ENCODE measurements at places on chromosomes 1 and 21.
A peak's percentile ranks its signal among the peaks of the same experiment; 100 is the strongest.

- peak; percentile 74 for DNase-seq
Observed at GRCh38 chr1:38454236-38454635, 405.3 kb downstream of the RRAGC start.

DNA sequence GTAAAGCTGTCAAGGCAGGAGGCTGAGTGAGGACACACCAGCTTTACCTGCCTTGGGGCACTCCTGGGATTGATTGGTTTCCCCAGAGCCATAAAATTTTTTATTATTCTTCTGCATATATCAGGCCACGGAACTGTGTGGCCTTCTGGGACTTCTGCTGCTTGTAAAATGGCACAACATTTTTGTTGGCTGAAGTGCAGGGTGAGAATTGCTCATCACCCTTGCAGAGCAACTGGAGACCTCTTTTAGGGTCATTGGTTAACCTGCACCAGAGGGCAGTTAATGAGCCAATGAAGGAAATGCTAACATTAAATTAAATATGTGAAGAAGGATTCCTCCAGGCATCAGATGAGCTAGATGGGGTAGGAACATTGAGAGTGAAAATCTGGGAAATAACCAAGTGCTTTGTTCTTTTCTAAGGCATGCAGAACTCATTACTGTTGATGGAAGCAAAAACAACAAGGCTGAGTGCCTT is 87.7 kb downstream of the LTN1 start:
- no peak for DNase-seq

GRCh38 chr1:172960019-172960418 is 90.7 kb downstream of the TNFSF18 start:
- DNase-seq: no peak

DNA sequence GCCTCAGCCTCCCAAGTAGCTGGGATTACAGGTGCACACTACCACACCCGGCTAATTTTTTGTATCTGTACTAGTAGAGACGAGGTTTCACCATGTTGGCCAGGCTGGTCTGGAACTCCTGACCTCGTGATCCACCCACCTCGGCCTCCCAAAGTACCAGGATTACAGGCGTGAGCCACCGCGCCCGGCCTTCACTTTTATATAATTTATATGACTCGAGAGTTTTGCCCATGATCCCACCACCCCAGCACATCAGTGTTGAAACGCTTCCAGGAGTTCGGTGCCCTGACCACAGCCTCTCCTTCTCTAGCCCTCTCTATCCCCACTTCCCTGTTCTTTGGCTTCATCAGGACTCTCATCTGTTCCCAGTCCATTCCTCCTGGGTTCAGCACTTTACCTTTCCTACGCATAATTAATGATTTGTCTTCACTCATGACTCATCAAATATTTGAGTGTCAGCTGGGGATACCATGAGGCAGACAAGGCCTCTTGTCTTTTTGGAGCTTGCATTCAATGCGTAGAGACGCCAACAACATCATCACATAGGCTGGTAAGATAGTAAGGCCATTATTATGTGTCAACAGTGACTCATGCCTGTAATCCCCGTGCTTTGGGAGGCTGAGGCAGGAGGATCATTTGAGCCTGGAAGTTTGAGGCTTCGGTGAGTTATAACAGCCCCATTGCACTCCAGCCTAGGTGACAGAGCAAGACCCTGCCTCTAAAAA is 1.4 kb downstream of the PMF1 start:
- DNase-seq: peak; percentile 47

DNA sequence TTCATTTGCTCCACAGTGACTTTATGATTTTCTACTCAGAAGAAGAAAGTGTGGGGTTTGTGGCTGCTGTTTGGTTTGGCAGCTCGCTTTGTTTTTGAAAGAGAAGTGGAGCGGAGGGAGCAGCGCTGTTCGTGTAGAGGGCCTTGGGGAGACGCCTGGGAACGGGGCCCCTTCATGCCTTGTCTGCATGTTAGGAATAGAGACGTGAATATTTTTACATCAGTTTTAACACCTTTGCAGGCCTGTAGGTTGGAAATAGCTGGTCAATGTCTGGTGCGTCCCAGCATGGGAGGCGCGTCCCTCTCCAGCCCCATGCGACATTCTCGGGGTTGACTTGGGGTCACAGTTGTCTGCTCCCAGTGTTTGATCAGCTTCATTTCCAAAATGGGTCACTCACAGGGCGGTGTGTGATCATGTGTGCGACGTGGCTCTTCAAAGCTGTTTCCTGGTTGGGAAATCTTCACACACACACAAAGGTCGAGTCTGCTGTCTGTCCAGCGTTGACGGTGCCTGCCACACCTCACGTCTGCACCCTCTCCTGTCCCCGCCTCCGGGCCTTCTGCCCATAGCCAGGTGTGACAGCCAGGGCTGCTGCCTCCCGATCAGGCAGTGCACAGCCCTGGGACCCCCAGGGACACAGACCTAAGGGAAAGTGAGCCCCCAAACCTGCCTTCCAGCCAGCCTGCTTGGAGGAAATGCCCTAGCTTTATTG is 149.2 kb downstream of the PSMG1 start:
- no peak for DNase-seq

- DNase-seq: peak; percentile 89
Observed at GRCh38 chr21:46661211-46661625, 25.7 kb downstream of the PRMT2 start.

GRCh38 chr1:230153641-230154296 is 86.7 kb downstream of the GALNT2 start:
- no peak for DNase-seq

GRCh38 chr1:235996048-235996785 is 68.7 kb downstream of the NID1 start:
- DNase-seq: no peak

- no peak for DNase-seq
Observed at GRCh38 chr1:239354231-239354630, 32.1 kb upstream of the CHRM3 start.

DNA sequence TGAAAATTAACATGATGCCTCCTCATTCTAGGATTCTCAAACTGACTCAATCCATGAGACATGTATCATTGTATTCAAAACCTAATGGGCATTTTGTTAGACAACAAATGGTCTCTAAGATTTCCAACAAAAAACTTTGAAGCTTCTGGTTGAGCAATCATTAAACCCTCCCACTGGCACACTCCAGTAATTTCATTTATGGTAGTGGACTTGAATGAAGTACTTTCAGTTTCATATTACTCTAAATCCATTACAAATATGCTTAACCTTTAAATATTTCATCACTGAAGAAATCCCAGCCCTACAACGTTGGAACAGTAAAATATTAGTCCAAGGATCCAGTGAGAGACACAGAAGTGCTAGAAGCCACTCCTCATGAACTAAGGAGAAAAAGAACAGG is 43.5 kb downstream of the GBP6 start:
- no peak for DNase-seq

Measured in endodermal cell (in vitro differentiated cells).